Natural killer cell (primary cell): ENCODE measurements at places on chromosomes 3 and 15.
A peak's percentile ranks its signal among the peaks of the same experiment; 100 is the strongest.

DNA sequence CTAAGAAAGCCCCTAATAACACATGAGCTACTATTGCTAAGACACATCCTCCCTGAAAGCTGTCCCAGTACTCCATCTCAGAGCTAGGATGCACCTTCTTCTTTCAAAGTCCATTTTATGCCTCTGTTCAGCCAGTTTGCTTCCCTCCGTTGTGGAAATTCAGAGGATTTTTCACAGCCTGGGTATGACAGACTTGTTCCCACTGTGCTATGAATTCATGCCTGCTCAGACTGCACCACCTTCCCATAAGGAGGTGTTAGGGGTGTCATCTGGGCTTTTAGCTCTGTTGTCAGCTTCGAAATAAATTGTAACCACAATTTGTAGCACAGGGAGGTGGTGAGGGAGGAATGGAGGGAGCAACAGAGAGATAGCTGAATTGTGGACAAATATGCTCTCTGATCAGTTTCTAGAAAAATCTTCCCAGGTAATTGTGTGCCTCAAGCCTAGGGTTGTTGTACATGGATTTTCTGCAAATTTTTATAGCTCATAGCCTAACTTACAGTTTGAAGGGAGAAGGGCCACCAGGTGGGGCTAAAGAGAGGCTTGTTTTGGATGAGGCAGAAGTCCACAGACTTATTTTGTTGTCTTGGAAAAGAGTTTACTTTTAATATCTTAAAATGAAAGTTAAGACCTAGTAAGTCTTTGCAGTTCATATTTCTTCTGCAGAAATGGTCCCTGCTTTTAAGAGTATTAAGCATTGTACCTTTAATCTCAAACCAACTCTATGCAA lies 462.0 kb downstream of the PDCD6IP start:
- DNase-seq: peak; percentile 14

DNA sequence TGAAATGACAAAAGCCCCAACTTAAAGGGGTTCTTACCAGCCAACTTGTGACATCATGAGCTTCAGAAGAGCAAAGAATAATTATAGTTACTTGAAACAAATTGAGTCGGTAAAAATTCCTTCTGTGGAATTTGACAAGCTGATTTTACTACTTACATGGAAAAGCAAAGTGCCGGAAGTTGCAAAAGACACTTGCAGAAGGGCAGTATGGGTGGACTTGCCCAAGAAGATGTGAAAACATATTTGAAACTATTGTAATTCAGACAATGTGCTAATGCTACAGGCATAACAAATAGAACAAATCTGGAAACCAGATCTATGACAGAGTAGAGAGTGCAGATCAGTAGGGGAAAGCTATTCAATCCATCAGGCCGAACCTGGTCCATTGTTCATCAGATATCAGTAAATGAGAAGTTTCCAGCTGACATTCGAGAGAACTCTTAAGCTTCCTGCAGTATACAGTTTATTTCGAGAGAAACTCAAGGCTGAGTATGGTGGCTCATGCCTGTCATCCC lies 2.5 kb upstream of the KIF7 start:
- no peak for DNase-seq

DNA sequence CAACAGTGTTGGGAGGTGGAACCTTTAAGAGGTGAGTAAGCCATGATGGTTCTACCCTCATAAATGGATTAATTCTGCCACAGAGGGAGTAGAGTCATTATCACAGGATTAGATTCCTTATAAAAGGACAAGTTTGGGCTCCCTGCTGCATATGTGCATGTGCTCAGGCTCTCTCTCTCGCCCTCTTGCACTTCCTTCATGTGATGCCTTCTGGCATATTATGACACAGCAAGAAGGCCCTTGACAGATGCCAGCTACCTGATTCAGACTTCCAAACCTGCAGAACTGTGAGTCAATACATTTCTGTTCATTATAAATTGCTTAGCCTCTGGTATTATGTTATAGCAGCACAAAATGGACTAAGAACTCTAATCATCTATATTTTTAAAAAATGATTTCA lies 205.3 kb downstream of the CTNNB1 start:
- DNase-seq: no peak

DNA sequence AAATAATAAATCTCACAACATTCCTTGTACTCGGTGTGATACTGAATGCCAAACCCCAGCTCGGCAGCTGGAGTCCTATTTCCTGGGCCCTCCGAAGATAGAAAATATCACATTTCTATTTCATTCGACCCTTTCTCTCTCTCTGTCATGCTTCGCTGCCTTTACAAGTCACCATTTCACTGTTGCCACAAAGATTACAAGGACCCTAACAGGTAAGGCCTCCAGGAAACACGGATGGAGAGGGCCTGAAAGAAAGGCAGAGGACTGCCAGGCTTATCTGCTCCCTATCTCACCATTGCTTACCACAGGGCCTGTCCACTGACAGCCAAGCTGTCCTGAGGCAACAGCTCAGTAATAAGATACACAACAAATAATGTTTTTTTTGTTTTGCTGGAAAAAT lies 376.5 kb downstream of the MECOM start:
- DNase-seq: no peak

DNA sequence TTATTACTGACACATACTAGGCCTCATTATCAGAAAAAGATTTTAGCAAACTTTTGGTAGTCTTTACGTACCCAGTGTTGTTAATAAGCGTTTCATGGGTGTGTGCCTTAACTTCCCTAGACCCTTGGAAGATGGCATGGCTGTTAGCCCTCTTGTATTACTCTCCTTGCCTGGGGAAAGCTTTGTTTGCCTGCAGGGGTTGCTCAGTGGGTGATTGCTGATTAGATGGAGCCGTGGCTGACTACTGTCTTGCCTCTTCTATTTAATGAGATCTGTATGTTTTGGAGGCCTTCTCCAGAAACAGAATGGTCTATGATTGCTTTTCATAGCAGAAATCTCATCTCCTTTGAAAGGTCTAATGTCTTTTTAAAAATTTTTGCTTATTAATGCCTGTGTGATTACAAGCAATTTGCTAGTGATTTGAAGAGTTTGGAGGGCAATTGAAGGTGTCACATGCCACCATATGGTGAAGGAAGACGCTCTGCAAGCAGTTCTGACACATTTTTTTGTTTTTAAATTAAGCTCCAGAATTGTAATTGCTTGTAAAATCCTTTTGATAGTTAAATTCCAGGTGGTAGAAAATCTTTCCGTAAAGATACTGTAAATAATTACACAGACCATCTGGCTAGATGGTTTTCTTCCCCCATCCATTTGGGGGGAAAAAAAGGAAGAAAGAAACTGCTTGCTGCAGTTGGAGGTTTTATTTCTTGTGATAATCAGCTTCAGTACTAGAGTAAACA lies 11.4 kb upstream of the C3orf20 start:
- no peak for DNase-seq
